Activated T-helper 17 cell treated with anti-CD3 and anti-CD28 coated beads, Interleukin-2, amount 50 U/mL, for 72 hours (primary cell): ENCODE measurements at places on chromosomes 2 and 18. TPM values are rescaled to one million over a fixed set of nuclear protein-coding genes. Genes with fewer than 3 reads are reported as not detected.

The FOXI3 gene
- not detected for total RNA-seq

The IL36G gene
- total RNA-seq, result 0.48 TPM

The ZNF396 gene
- 0.37 TPM for total RNA-seq

The CDK15 gene
- total RNA-seq, result not detected

The ABCG5 gene
- not detected for total RNA-seq

The LINC00305 gene
- not detected for total RNA-seq

The FBXO36 gene
- total RNA-seq, result 0.67 TPM

The SP140 gene
- total RNA-seq, result 91.7 TPM

The MEIS1 gene
- not detected for total RNA-seq

The CDH19 gene
- total RNA-seq, result not detected

The SLC11A1 gene
- total RNA-seq, result 0.19 TPM

The PNPT1 gene
- 52.4 TPM for total RNA-seq

The EMX1 gene
- total RNA-seq, result not detected

The REG3A gene
- not detected for total RNA-seq
